Activated naive CD8-positive, alpha-beta T cell treated with anti-CD3 and anti-CD28 coated beads for 36 hours (primary cell): ENCODE measurements at places on chromosomes 4 and X. TPM values are rescaled to one million over a fixed set of nuclear protein-coding genes. Genes with fewer than 3 reads are reported as not detected.

GRCh38 chr4:28886934-28887333, 1833.2 kb upstream of the PCDH7 start:
- no peak overlapping the region for H3K27ac ChIP-seq
- H3K4me1 ChIP-seq = no peaks in the 10 kb centered on the region
- H3K36me3 ChIP-seq = no peaks in the 10 kb centered on the region
- no peak overlapping the region for H3K4me3 ChIP-seq
- DNase-seq = no peak
- H3K27me3 ChIP-seq = no peaks in the 10 kb centered on the region

DNA sequence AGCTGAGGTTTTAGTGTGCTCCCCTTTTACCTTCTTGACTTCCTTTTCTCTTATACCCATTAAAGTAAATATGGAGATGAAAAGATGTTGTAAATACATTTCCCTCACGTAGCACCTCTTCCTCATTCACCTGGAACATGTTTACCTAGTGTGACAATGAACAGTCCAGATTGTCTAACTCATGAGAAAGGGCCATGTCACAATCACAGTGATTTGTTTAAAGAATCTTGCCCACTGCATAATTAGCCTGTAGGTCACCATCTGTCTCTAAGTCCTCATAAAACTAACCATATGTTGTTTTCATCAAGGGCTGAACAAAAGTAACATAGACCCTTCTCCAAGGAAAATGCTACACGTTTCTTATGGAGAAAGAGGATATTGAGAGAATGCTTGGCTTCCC, 85.7 kb downstream of the TSPAN5 start:
- H3K27ac ChIP-seq = no peak overlapping the region
- H3K36me3 ChIP-seq = peaks cover 14% of the 10 kb centered on the region
- no peaks in the 10 kb centered on the region for H3K27me3 ChIP-seq
- no peak overlapping the region for H3K4me3 ChIP-seq
- DNase-seq = no peak

- no peaks in the 10 kb centered on the region for H3K36me3 ChIP-seq
- H3K27me3 ChIP-seq = peaks cover 4% of the 10 kb centered on the region
- H3K4me1 ChIP-seq = no peaks in the 10 kb centered on the region
- H3K27ac ChIP-seq = no peak overlapping the region
- DNase-seq = no peak
Measured at GRCh38 chrX:69546417-69546816, 42.3 kb downstream of the NALF2 start.

GRCh38 chrX:86910602-86911311, 606.8 kb upstream of the KLHL4 start:
- no peak overlapping the region for H3K4me3 ChIP-seq
- no peaks in the 10 kb centered on the region for H3K27me3 ChIP-seq
- H3K36me3 ChIP-seq = no peaks in the 10 kb centered on the region
- no peaks in the 10 kb centered on the region for H3K4me1 ChIP-seq

Gene EMCN
- total RNA-seq = not detected

DNA sequence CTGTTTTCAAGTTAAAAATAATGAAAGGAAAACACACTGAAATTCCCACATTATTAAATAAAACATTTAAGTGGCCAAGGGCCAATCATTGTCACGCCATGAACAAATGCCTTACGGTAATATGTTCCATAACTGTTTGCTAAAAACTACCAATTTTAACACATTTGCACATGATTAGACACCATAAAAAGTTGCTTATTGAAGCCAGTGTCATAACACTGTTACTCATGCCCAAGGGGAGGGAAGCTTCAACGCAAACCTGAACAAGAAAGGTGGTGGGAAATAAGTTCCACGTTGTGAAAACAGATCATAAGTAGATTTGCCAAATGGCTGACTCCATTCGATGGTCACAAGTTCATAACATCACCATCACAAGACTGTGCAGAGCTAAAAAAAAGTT, 739.3 kb upstream of the FAM241A start:
- H3K4me1 ChIP-seq = no peaks in the 10 kb centered on the region
- no peak for DNase-seq
- H3K27me3 ChIP-seq = no peaks in the 10 kb centered on the region
- H3K27ac ChIP-seq = no peak overlapping the region
